ENCODE measurements at places on chromosomes 2 and 18. TPM values are rescaled to one million over a fixed set of nuclear protein-coding genes. Genes with fewer than 3 reads are reported as not detected.

STARD6 gene
- total RNA-seq = not detected

MZT2B gene
- total RNA-seq = 447 TPM

KATNAL2 gene
- 0.60 TPM for total RNA-seq

CLASP1 gene
- total RNA-seq = 50.1 TPM

M1AP gene
- not detected for total RNA-seq

PCARE gene
- total RNA-seq = not detected

COL5A2 gene
- total RNA-seq = 1.1 TPM

DCDC2C gene
- not detected for total RNA-seq

GCG gene
- not detected for total RNA-seq

KLHL14 gene
- not detected for total RNA-seq

RNF138 gene
- 65.5 TPM for total RNA-seq

FOXD4L1 gene
- total RNA-seq = 0.40 TPM

RAB17 gene
- total RNA-seq = not detected

MEMO1 gene
- 47.4 TPM for total RNA-seq

GPR35 gene
- total RNA-seq = 2.4 TPM

LYG2 gene
- not detected for total RNA-seq

CWC22 gene
- total RNA-seq = 19.9 TPM

NCK2 gene
- 77.1 TPM for total RNA-seq

SPOPL gene
- 13.2 TPM for total RNA-seq

AMMECR1L gene
- total RNA-seq = 13.3 TPM

THADA gene
- 27.7 TPM for total RNA-seq

TNFAIP6 gene
- not detected for total RNA-seq

KCMF1 gene
- total RNA-seq = 77.7 TPM

ICOS gene
- 45.0 TPM for total RNA-seq

PXDN gene
- total RNA-seq = not detected

CCDC148 gene
- not detected for total RNA-seq

ZNF385B gene
- total RNA-seq = not detected

ANKMY1 gene
- 37.6 TPM for total RNA-seq

PDE11A gene
- total RNA-seq = not detected

RGPD5 gene
- total RNA-seq = 20.2 TPM

IL1RN gene
- total RNA-seq = 0.25 TPM

IGFBP5 gene
- not detected for total RNA-seq

CNDP1 gene
- total RNA-seq = not detected

CHRNG gene
- total RNA-seq = not detected

ITPRIPL1 gene
- 27.9 TPM for total RNA-seq

RGPD3 gene
- total RNA-seq = 0.13 TPM

IL37 gene
- total RNA-seq = not detected

MRPL33 gene
- 55.4 TPM for total RNA-seq

CRYGD gene
- not detected for total RNA-seq

ALPI gene
- total RNA-seq = not detected

GPR155 gene
- total RNA-seq = 36.3 TPM

SP9 gene
- total RNA-seq = not detected

RALBP1 gene
- 45.8 TPM for total RNA-seq

ZBTB7C gene
- total RNA-seq = 0.53 TPM

TNFRSF11A gene
- total RNA-seq = 15.8 TPM
